ENCODE measurements at places on chromosomes 12 and 14.

DNA sequence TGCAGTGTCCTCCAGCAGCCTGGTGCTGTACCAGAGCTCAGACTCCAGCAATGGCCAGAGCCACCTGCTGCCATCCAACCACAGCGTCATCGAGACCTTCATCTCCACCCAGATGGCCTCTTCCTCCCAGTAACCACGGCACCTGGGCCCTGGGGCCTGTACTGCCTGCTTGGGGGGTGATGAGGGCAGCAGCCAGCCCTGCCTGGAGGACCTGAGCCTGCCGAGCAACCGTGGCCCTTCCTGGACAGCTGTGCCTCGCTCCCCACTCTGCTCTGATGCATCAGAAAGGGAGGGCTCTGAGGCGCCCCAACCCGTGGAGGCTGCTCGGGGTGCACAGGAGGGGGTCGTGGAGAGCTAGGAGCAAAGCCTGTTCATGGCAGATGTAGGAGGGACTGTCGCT, 15.2 kb downstream of the C12orf43 start:
- DNase-seq: no peak

GRCh38 chr12:124877423-124877822, 13.8 kb upstream of the SCARB1 start:
- DNase-seq: no peak

DNA sequence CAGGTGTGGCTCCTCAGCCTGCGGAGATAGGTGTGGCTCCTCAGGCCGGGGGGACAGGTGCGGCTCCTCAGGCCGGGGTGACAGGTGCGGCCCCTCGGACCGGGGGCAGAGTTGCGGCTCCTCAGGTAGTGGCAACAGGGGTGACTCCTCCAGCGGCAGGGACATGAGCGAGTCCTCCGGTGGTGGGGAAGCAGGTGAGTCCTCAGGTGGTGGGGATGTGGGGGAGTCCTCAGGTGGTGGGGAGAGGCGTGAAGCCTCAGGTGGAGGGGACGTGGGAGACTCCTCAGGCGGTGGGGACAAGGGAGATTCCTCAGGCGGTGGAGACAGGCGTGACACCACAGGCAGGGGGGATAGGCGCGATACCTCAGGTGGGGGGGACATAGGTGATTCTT, 9.2 kb downstream of the KMT2D start:
- DNase-seq: no peak

DNA sequence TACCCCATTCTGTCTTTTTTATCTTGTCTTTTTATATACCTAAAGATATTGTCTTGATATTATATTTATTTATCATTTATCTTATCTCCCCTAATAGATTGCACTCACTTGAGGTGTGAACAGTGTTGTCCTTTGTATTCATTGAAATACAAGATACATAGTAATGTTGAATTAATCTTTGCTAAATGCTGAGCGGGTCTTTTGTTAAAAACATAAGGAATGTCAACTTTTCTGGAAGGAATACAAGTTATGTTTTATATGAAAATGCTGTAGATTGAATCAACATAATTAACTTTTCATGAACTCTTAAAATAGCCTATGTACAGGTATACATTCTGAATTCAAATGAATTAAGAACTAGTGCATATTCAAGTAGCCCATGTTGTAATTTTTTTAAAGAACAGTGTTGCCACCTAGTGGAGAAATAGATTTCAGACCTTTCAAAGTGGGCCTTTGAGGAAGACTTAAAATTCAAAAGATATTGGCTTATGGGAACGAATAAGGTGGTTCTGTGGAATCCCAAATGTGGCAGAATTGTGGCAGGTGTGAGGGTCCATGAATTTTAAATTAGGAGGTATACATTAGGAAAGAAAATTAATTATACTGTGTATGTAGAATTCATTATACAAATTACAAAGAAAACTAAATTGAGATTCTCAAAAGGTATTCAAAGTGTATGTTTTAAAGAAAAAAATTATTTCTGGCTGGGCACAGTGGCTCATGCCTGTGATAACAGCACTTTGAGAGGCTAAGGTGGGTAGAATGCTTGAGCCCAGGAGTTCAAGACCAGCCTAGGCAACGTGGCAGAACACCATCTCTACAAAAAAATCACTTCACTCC, 19.1 kb downstream of the BBOF1 start:
- peak; percentile 68 for DNase-seq

DNA sequence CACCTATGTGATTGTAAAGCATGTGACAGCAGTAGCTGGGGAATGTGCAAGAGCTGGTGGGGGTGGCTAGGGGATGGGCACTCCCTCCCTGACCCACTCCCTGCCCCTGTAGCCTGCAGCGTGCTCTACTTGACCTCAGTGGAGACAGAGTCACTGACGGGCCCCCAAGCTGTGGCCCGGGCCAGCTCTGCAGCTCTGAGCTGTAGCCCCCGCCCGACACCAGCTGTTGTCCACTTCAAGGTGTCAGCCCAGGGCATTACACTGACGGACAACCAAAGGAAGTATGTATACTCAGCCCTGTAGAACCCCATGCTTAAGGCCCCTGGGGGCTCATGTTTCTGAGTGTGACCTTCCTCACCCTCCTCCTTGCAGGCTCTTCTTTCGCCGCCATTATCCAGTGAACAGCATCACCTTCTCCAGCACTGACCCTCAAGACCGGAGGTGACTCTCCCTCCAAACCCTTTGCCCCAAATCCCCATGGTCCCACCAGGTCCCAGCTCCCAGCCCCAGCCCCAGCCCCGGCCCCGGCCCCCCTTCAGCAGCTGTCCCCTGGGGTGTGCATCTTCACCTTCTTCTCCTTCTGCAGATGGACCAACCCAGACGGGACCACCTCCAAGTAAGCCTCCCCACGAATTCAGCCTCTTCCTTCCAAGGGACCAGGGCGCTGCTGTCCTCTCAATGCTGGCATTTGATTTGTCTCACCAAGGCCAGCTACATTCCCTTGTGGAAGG, 13.3 kb downstream of the TNS2 start:
- DNase-seq: no peak

- DNase-seq: no peak
Measured at GRCh38 chr12:68455691-68456345, 123.7 kb upstream of the MDM1 start.

DNA sequence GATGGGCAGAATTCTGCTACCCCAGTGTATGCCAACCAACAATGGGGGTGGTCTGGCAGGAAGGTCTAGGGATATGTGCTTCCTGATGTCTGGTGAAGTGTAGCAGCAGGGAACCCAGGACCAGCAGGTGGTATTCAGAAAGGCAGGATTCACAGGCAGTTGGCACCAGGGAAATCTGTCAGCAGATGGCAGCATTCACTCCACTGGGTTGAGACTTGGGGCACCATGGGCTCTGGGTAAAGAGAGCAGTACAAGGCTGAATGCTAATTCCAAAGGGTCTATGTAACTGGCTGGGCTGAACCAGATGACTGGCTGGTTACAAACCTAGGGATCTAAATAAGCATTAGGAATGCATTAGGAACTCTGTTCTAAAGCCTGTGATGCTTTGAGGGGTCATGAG, 466.9 kb upstream of the STXBP6 start:
- DNase-seq: peak; percentile 81

- DNase-seq: no peak
Measured at GRCh38 chr12:2263901-2264300, 211.1 kb downstream of the CACNA1C start.

- peak; percentile 25 for DNase-seq
Measured at GRCh38 chr12:33678221-33678964, 238.8 kb upstream of the SYT10 start.

DNA sequence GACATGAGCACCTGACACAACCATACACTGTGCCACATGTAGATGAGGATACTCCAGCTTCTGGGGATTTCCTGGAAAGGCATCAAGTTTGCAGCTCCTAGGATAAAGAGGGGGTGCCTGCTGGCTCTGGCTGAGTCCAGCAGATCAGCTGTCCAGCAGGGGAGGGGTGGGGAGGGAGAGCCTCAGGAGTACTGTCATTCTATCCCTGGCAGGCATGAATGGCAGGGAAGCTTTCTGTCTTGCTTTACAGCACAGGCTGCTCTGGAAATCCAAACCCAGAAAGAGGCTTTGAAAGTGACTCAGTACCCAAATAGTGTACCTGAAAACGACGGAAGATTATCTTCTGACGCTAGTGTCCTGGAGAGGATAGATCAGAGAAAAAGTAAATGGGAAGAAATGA, 32.2 kb downstream of the SLC8A3 start:
- no peak for DNase-seq

- no peak for DNase-seq
Measured at GRCh38 chr14:50795909-50796308, 35.1 kb downstream of the NIN start.

GRCh38 chr12:40286583-40286982, 61.8 kb downstream of the LRRK2 start:
- DNase-seq: no peak

DNA sequence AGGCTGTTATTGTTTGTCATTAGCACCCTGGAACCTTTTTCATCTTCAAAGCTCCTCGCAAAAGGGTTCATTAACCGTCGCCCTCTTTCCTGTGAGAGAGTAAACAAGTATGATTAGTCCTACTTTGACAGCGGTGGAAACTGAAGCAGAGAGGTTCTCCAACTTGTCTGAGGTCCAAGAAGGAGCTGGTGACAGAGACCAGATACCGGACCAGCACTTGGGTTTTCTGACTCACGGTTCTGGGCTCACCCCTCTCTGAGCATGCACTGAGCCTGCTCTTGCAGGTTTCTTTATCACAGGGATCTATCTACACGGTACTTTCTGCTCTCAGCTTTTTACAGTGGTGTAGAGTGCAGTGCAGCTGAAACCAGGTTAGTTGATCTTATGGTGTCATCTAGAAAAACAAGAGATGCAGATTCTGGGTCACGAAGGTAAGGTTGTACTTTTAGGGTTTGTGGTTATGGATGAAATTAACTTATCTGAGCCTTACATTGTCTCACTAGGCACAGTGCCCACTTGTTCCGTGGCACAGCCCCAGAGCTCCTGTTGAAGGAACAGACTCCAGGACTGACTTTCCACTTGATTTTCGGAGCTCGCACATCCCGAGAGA, 62.1 kb downstream of the PPP2R5C start:
- no peak for DNase-seq

GRCh38 chr12:8038659-8039114, 6.2 kb downstream of the FOXJ2 start:
- DNase-seq: no peak

DNA sequence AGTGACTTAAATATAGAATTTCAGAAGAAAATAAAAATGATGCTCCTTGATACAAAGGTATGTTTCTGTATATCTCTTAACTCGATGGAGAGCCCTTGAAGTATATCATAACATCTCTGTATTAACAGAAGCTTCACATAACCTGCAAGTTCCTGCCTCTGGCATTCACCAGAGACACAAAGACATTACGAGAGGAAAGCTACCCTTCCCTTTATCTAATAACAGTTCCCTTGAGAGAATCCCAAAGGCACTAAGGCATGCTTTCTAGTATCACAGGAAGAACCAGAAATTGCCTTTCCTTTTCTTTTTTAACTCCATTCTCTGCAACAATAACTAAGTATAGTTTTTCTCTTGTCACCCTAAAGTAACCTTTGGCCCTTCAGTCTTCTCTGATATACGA, 164.5 kb downstream of the MGAT4C start:
- no peak for DNase-seq

DNA sequence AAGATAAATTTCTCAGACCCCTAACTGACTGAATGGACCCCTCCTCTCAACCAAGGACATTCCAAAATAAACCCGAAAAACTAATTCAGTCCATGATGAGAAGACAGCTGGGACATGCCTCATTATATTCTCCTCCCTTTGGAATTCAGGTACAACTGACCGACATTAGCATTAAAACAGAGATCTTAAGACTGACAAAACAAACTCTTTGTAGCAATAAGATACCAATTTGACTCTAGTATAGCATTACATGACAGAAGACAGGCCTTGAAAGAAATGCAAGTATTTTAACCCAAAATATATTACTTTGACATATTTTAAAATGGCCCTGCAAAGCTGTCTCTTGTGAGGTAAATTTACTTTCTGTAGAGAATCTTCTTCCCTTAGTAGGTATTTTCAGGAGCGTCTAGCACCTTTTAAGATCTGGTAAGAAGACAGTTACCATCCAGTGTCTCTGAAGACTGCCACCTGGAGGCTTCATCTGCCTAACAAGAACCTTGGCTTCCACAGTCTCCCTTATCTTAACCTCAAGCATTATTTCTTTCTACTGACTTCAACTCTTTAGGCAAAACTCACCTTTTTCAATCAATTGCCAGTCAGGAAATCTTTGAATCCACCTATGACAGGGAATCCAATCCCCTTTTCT, 957.5 kb downstream of the SLC6A15 start:
- DNase-seq: no peak

DNA sequence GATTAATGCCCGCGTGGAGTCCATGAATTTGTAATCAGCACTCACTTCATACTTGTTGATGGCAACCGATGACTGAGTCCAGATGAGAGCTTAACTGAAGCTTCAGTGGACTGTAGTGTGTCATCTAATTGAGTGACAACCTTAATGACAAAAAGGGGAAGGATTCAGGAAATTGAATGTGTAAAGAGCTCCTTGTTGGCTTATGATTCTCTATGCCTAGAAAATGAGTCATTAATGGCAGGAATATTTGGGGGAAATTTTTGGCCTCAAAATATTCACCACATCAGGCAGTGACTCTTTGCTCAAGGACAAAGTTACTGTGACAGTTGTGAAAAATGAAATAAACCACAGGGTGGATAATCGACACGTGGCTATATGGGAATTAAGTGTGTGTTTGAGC, 55.3 kb upstream of the STON2 start:
- DNase-seq: no peak

DNA sequence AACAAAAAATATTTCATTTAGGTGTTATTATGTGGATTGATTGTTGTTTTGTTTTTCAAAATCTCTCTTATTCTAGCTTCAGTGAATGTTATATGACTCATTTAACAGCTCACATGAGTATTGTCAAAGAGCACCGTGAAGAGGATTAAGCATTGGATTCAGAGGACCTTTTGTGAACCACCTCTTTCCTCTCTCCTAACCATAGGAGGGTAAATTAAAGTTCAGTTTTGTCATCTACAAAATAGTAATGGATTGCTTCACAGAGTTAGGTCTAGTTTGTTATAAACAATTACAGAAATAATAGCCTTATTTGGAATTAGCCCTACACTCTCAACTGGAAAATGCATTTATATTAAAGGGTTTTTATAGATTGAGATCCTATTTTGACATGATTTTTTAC, 962 bp upstream of the KERA start:
- DNase-seq: no peak

DNA sequence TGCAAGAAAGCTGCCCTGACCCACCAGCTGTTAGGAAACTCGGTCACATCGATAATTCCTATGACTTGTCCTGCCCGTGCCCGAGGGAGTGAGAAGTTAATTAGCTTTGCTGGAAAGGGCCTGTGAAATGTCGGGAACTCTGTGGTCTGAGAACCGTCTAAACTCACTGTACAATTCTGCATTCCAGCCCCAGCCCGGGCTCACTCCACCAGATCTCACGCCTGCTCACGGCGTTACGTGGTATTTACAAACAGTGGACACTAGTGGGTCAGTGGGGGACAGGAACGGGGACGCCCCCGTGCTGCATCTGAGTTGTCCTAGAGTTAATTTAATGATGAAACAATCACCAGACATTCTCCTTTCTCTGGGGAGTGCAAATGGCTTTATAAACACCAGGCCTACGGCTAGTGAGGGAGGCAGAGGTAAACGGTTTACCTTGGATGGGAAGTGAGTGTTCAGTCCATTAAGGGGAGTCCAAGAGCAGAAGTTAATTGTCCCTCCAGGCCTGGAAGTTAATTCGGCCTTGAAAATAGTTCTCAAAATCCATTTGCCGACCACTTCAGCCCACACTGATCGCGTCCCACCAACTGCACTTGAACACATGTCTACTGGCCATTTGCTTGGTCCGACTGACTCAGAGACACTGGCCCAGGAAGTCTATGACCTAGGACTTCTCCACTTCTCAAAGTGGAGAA, 93.5 kb upstream of the MED13L start:
- no peak for DNase-seq

GRCh38 chr14:49972131-49972671, 79.3 kb downstream of the ARF6 start:
- DNase-seq: peak; percentile 56
